ENCODE measurements at places on chromosomes 6 and 20. TPM values are rescaled to one million over a fixed set of nuclear protein-coding genes. Genes with fewer than 3 reads are reported as not detected.
A peak's percentile ranks its signal among the peaks of the same experiment; 100 is the strongest.

GRCh38 chr20:46775806-46776205 lies 66.4 kb downstream of the SLC2A10 start:
- no peak for DNase-seq
- H3K27ac ChIP-seq = no peak overlapping the region
- no peaks in the 10 kb centered on the region for H3K36me3 ChIP-seq
- no peak overlapping the region for H3K4me3 ChIP-seq
- H3K27me3 ChIP-seq = no peaks in the 10 kb centered on the region

DNA sequence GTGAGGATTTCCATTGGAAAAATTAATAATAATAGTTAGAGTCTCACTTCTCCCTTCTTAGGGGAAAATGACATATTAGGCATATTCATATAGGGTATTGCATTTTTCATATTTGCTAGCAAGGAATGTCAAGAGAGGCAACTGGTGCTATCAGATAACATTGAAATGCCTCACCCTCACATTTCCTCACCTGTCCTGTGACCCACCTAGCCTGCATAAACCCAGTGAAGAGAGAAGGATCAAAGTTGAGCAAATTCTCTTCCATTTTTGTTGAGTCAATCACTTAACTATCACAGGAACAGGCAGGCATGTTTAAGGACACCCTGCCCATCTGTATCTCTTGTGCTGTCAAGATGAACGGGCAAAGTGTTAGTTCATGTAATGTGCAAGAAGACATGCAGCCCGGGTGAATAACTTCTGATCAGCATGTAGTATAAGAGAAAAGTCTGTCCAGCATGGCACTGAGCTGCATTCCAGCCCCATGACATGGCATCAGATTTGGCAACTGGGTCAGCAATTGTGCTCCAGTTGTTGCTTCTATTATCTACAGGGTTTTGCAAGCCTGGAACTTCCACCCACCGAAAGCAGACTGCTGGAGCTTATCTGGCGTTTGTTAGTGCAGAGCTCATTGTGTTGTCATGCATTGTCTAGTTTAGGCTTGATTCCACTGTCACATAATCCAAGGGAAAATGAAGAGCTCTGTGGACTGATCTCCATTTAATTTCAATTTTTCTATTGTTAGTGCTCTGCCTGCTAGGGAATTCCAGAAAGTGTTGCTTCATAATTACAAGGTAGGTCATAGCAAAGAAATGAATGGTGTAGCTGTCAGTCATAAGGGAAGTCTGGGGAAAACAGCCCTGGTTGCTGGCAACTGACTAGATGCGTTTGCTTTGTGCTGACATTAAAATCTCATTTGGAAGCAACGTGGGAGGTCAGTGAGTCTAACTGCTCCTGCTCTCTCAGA lies 138.4 kb upstream of the TNFAIP3 start:
- no peak overlapping the region for H3K4me3 ChIP-seq
- no peaks in the 10 kb centered on the region for H3K36me3 ChIP-seq
- no peak overlapping the region for H3K27ac ChIP-seq
- peaks cover 2% of the 10 kb centered on the region for H3K4me1 ChIP-seq
- no peak for DNase-seq

DNA sequence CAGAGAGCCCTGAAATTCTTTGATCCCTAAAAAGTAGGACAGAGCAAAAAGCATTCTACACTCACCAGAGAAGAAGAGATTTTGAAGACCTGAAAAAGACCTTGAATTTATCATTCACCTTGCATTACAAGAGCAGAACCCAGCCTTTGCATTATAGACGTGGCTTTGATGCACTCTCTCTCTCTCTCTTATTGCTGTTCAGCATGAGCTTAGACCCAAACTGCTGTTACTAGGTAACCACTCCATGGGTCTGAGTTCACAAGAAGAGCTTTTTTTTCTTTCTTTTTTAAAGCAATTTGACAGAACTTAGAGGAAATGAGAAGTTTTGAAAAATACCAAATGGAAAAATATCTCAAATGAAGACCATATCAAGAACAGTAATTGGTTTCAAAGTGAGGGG lies 44.4 kb downstream of the COL9A1 start:
- no peaks in the 10 kb centered on the region for H3K4me1 ChIP-seq
- H3K27ac ChIP-seq = no peak overlapping the region
- no peak overlapping the region for H3K4me3 ChIP-seq
- no peaks in the 10 kb centered on the region for H3K27me3 ChIP-seq
- no peak for DNase-seq

DNA sequence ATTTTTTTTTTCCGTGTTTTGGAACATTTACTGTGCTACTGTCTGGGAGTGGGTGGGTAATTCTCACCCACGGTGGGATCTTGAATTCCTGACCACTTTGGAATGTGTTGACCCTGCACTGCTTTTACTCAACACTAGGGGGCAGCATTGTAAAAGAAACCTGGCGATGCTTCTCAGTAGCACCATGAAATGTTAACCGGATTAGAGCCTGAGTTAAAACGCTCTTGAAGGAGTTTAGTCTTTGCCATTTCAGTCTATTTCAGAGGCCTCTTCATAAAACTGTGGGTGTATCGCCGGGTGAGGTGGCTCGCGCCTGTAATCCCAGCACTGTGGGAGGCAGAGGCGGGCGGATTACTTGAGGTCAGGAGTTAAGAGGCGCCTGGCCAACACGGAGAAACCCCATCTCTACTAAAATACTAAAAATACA lies 114.4 kb upstream of the PRND start:
- H3K27ac ChIP-seq = no peak overlapping the region
- H3K4me3 ChIP-seq = no peak overlapping the region
- DNase-seq = peak; percentile 41
- no peaks in the 10 kb centered on the region for H3K36me3 ChIP-seq
- no peaks in the 10 kb centered on the region for H3K27me3 ChIP-seq
- no peaks in the 10 kb centered on the region for H3K4me1 ChIP-seq

DNA sequence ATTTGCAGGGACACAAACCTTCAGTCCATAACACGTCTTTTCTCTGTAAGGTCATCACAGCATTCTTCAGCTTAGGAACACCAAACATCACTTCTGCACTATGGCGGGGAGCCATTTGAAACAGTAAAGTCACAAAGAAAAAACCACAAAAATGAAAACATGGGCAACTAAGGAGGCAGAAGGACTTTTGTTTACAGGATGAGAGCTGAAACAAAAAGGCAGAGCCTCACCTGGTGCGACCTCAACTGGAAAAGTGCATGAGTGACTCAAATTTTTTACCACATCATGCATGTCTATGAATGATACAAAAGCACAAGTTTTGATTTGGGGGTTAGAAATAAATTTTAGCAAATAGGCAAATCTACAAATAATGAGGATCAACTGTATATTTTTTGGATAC lies 68.2 kb upstream of the TNFAIP3 start:
- peaks cover under 1% of the 10 kb centered on the region for H3K4me1 ChIP-seq
- H3K4me3 ChIP-seq = no peak overlapping the region
- H3K27me3 ChIP-seq = no peaks in the 10 kb centered on the region
- H3K36me3 ChIP-seq = no peaks in the 10 kb centered on the region
- H3K27ac ChIP-seq = no peak overlapping the region

DNA sequence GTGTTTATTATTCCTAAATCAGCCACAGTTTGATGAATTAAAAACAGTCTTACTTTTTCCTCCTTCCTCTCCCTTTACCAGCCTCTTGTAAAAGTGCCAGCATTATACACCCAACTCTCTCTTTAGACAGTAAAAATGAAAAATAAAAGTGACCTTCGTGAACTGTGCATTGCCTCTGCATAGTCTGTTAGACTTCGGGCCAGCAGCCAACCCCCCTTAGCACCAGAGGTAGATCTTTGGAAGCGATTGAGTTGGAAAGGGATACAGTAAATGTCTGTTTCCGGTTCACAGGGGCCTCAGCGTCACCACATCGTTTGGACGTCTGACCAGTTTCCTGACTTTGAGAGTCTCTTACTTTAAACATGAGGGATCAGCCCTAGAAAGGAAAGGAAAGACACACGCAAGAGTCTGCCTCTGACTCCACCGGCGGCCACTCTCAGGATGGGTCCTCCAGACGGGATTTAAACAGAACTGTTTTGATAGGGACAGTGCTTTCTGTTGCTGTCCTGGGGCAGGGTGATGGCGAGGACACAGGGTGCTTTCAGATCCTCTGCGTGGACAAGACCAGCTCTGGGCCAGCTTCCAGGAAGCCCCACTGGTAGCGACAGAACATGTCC lies 206.6 kb upstream of the PREP start:
- no peaks in the 10 kb centered on the region for H3K27me3 ChIP-seq
- no peak overlapping the region for H3K27ac ChIP-seq
- H3K36me3 ChIP-seq = no peaks in the 10 kb centered on the region
- DNase-seq = peak; percentile 18

GRCh38 chr6:68741501-68742386 lies 106.7 kb downstream of the ADGRB3 start:
- H3K27me3 ChIP-seq = no peaks in the 10 kb centered on the region
- no peak for DNase-seq
- H3K4me1 ChIP-seq = no peaks in the 10 kb centered on the region
- no peak overlapping the region for H3K4me3 ChIP-seq
- no peak overlapping the region for H3K27ac ChIP-seq

DNA sequence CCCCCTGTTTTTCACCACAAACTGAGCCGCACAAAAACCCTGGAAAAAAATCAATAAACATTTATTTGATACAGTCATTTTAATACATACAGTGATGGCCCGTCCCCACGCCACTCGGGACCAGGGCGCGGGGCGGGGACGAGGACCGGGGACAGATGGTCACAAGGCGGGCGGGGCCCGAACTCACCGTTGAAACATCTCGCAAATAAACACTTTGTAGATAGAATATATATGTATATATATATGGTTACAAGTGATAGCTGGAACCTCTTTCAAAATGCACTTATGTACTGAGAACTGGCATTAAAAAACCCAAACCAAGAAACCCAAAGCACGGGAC lies 418 bp upstream of the UCKL1 start:
- peaks cover 31% of the 10 kb centered on the region for H3K4me1 ChIP-seq
- DNase-seq = no peak
- peak overlapping the region; percentile 58 for H3K4me3 ChIP-seq
- H3K27ac ChIP-seq = no peak overlapping the region

DNA sequence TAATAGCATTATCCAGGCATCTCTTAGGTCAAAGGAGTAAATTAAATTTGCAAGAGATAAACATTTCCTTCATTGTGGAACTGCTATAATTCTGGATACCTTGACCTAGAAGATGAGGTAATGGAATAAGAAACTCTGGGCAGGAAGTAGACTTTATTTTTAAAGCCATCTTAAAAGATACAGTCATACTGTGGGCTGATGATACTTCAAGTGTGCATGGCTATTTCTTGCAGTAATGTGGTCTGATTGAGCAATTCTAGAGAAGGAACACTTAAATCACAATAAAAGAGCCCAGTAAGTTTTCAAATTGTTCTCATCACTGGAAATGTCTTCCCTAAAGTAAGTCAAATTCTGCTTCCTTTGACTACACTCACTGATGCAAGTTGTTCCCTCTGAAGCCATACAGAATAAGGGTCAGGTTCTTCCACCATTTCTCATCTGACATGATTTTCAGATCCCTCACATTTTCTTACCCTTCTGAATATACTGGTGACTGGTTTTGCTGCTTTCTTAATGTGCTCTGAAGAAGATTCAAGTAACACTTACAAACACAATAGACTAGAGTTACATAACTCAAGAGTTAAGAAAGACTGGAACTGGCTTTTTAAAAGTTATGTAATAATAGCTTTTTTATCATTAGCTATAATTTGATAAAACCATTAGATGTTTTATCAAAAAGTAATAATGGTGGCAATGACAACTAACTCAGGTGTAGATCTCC lies 62.6 kb upstream of the TMEM244 start:
- peaks cover 3% of the 10 kb centered on the region for H3K4me1 ChIP-seq
- no peak for DNase-seq
- H3K36me3 ChIP-seq = no peaks in the 10 kb centered on the region
- H3K27me3 ChIP-seq = no peaks in the 10 kb centered on the region
- H3K27ac ChIP-seq = no peak overlapping the region

GRCh38 chr6:86959656-86960055 lies 22.3 kb downstream of the HTR1E start:
- no peak overlapping the region for H3K4me3 ChIP-seq
- no peaks in the 10 kb centered on the region for H3K27me3 ChIP-seq
- H3K4me1 ChIP-seq = no peaks in the 10 kb centered on the region

- H3K27me3 ChIP-seq = no peaks in the 10 kb centered on the region
- DNase-seq = no peak
- H3K4me1 ChIP-seq = no peaks in the 10 kb centered on the region
Measured at GRCh38 chr6:98452685-98453084, 381.7 kb upstream of the POU3F2 start.

DNA sequence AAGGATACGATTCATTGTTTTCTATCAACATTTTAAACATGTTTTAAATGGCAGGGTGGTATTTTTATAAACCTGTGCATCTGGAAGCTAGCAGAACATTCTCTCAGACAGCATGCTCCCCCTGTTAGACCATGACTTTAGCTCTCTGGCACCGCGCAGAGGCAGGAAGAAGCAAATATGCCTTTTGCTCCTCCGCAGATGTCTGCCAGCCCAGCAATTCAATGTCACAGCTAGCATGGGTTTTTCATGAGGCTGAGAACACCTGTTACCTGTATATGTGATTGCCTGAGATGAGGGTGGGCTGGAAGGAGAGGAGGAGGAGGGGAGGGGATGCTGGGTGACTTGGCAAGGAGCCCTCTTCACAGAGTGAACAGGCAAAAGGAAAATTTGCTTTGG lies 6.7 kb downstream of the MTCH1 start:
- peak; percentile 72 for DNase-seq
- H3K4me1 ChIP-seq = peaks cover 6% of the 10 kb centered on the region
- H3K27ac ChIP-seq = no peak overlapping the region
- no peaks in the 10 kb centered on the region for H3K36me3 ChIP-seq
- H3K27me3 ChIP-seq = no peaks in the 10 kb centered on the region

- peak overlapping the region; percentile 53 for H3K4me3 ChIP-seq
- no peaks in the 10 kb centered on the region for H3K27me3 ChIP-seq
- peak overlapping the region; percentile 72 for H3K27ac ChIP-seq
- H3K36me3 ChIP-seq = no peaks in the 10 kb centered on the region
- DNase-seq = no peak
Measured at GRCh38 chr20:45892049-45892825, 1.1 kb downstream of the CTSA start.

DNA sequence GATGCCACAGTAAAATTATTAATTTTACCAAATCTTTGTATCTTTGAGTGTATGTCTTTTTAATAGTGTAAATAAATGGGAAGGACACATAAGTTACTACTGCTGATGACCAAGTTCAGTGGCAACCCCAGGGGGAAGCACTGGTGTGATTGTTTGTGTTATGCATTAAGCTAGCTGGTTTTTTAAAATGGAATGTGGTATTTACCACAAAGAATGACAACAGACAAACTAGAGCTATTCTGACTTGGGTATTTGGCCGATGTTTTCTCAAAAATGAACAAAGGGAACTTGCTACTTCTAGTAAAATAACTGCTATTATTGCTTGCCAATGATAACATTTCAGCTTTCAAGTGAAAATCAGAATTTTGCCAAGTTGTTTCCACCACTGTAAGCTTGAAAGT lies 2.9 kb downstream of the FNDC1 start:
- no peaks in the 10 kb centered on the region for H3K36me3 ChIP-seq
- no peak overlapping the region for H3K4me3 ChIP-seq
- no peak for DNase-seq
- no peaks in the 10 kb centered on the region for H3K27me3 ChIP-seq
- peaks cover 3% of the 10 kb centered on the region for H3K4me1 ChIP-seq

- H3K4me1 ChIP-seq = no peaks in the 10 kb centered on the region
- DNase-seq = no peak
- H3K27me3 ChIP-seq = no peaks in the 10 kb centered on the region
- no peak overlapping the region for H3K4me3 ChIP-seq
- H3K36me3 ChIP-seq = no peaks in the 10 kb centered on the region
- no peak overlapping the region for H3K27ac ChIP-seq
Measured at GRCh38 chr6:3531481-3531880, 74.6 kb upstream of the SLC22A23 start.

HTR1E gene
- total RNA-seq = 2.9 TPM

DEK gene
- total RNA-seq = 109 TPM

FAM83B gene
- total RNA-seq = not detected

CFAP206 gene
- total RNA-seq = 0.30 TPM
